ENCODE measurements at places on chromosomes 5 and 9.

DNA sequence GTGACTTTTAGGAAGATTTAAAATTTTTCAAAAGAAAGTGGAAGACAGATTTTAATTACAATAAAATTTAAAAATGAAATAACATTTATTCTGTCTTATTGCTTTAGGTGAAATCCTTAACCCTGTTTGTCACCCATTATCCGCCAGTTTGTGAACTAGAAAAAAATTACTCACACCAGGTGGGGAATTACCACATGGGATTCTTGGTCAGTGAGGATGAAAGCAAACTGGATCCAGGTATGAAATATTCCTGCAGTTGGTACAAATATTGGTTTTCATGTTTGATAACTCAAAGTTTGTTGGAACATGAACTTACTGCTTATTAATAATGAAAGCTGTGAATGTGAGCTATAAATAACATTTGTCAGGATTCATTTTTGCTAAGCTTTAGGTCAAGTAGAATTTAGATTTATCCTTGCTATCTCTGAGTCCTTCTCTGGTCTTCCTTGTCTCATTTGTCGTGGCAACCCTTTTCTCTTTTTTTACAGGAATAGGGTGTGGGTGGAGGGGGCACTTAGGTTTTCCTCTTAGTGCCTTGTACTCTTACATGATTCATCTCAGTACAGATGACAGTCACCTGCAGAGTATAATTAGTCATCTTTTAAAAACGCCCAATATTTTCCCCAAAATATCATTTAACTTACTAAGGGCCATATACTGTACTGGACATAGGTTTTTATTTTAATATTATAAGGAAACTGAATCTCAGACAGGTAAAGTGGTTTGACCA is 95.3 kb upstream of the RASGRF2 start:
- no peak for DNase-seq

DNA sequence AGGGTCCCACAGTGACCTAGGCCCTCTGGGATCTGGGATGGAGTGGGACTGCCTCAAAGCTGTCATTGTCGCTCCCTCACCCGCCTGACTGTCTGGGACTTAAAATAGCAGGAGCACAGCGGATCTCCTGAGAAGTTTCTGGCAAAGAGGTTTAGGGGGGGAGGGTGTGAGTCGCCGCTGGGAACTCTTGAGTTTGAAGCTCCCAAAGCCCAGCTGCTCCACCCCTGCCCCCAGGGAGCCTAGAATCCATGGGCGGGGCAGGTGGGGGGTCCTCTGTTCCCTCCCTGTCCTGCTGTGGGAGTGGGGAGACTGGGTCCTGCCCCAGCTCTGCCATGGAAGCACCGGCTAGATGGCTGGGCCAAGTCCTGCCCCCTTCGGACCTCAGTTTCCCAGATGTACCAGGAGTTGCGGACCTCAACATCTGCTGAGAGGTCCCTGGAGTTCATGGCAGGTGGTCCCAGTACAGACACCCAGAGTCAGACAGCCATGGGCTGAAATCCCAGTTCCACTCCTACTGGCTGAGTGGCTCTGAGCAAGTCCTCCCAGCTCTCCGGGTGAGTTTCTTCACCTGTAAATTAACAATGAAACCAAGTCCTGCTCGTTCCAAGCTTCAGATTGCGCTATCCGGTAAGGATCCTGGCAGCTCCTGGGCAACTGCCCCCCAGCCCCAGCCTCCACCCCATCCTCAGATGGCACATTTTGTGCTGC is 985 bp upstream of the WDR38 start:
- DNase-seq, result no peak

GRCh38 chr9:96137671-96138429 is 164.1 kb downstream of the HSD17B3 start:
- DNase-seq, result no peak

- DNase-seq, result no peak
Measured at GRCh38 chr5:102670224-102670836, 84.8 kb upstream of the PAM start.

- no peak for DNase-seq
Measured at GRCh38 chr5:133034064-133034463, 7.7 kb upstream of the ZCCHC10 start.

- DNase-seq, result no peak
Measured at GRCh38 chr9:8733131-8733954, 933.8 kb upstream of the DMAC1 start.

DNA sequence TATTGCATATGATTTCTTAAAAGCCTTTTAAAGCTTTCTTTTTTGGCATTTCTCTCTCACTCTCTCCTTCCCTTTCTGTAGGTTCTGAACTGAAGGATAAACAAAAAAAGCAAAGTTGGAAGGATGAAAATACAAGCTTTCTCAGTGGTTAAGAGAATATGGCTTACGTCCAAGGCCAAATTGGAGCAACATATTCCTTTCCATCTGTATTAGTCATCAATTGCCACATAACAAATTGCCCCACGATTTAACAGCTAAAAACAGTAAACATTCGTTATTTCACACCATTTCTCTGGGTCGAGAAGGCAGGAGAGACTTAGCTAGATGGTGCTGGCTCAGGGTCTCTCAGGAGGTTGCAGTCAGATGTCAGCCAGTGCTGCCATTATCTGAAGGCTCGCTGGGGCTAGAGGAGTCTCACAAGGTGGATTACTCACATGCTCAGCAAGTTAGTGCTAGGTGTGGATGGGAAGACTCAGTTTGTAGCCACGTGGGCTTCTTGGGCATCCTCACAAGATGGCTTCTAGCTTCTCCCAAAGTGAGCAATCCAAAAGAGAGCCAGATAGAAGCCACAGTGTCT is 2.0 kb upstream of the ROR2 start:
- no peak for DNase-seq

GRCh38 chr9:135770203-135770535 is 68.2 kb downstream of the KCNT1 start:
- DNase-seq, result no peak

GRCh38 chr9:127862075-127863011 is 7.9 kb upstream of the ENG start:
- peak; percentile 22 for DNase-seq

DNA sequence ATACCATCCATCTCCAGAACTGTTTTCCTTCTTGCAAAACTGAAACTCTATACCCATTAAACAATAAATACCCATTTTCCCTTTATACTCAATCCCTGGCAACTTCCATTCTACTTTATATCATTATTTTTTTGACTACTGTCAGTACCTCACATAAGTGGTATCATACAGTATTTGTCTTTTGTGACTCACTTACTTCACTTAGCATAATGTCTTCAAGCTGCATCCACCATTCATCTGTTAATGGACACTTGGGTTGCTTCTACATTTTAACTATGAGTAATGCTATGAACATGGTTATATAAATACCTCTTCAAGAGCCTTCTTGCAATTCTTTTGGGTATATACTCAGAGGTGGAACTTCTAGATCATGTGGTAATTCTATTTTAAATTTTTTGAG is 11.6 kb upstream of the TYRP1 start:
- no peak for DNase-seq

GRCh38 chr5:83474161-83474796 is 2.7 kb downstream of the VCAN start:
- no peak for DNase-seq

- no peak for DNase-seq
Measured at GRCh38 chr5:145396888-145397287, 438.3 kb downstream of the PRELID2 start.

All from activated CD4-positive, alpha-beta T cell treated with anti-CD3 and anti-CD28 coated beads, Interleukin-2, amount 50 U/mL, for 1 hour (primary cell).